ENCODE measurements at places on chromosomes 13 and 19.

GRCh38 chr13:91045351-91046034 lies 302.0 kb upstream of the MIR17HG start:
- peak; percentile 52 for DNase-seq

DNA sequence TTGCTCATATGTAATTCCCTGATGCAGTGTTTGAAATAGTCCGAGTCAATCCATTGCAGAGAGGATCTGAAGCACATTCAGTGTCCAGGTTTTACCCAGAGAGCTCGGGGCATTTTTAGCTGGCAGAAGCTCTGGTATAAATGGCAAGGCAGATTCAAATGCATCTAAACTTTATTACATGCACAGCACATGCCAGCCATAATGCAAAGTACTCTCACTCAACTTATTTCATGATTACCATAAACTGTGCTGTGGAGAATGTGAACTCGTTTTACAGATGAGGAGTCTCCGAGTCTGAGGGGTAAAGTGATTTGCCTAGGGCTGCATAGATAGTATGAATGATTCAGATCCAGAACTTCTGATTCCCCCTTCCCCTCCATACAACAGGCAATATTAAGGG lies 13.5 kb upstream of the CBY2 start:
- no peak for DNase-seq

DNA sequence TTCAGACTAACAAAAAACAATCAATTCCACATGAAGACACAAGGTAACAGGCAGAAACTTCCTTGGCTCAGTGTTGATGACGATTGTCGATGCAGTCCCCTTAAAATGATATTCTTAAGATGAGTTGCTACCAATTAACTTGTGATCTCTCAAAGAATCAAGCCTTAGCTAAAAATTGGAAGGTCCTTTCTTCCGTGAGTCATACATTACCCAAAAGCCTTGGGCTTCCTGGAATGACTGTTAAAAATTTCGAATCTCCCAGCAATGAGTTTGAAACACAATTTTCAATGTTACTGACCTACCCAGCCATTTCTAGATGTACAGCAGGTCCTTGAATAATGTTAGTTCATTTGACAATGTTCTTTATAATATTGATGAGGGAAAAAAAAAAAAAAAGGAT lies 28.0 kb upstream of the RB1 start:
- no peak for DNase-seq

- no peak for DNase-seq
These were observed 324.5 kb upstream of the NBEA start for GRCh38 chr13:34617473-34618083.

DNA sequence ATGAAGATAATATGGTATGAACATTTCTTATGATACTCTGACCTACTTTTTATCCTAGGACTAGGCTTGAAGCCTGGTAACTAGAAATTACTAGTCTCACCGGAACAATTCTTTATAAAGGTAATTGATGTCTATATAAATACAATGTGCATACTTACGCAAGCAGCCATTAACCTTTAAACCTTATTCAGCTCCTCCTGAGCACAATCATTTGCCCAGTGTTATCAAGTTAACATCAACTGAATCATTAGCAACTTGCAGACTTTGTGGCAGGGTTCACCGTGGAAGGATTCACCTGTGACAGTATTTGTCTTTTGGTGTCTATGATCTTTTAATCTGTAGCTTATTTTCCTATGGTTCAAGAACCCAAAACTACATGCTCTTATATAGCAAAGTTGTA lies 508.6 kb upstream of the KLHL1 start:
- DNase-seq: no peak

GRCh38 chr13:48660361-48661076 lies 6.8 kb downstream of the CYSLTR2 start:
- peak; percentile 83 for DNase-seq

DNA sequence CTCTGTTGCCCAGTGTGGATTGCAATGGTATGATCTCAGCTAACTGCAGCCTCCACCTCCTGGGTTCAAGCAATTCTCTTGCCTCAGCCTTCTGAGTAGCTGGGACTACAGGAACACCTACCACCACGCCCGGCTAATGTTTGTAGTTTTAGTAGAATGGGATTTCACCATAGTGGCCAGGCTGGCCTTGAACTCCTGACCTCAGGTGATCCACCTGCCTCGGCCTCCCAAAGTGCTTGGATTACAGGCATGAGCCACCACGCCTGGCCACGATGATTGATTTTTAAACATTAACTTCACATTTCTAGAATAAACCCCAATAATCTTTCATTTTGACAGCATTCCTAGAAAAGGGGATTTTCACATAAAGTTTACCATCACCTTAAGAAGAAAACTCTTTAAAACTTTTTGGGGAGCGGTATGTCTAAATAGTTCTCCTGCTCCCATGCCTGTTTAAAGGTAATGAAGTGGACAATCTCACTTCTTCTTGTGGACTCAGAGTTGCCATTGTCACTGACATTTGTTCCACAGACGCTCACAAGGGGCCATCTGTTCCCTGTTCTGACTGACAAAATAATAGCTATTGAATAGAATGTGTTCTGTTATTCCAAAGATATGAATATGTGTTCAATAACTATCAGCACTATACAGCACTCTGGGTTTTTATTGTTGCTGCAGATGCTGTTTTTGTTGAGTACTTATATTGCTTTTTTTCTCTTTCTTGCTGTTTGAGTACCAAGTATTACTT lies 66.1 kb upstream of the C1QTNF9B start:
- no peak for DNase-seq

DNA sequence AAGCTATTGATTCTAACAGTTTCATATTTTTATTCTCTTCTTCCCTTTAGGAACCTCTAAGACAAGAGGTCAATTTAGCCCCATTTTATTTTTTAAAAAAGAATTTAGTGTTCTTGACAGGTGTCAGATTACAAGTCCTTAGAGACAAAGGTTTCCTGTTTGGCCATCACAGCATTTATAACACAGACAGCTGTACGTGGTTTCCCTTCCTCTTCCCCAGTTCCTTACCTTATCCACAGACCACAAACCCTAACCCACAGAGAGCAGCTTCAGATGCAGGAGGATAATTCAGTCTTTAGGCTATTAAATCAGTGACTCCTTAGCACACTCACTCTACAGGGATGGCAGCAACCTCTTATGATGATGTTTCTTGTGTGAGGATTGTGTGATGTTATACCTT lies 1210.1 kb downstream of the DIAPH3 start:
- peak; percentile 83 for DNase-seq

DNA sequence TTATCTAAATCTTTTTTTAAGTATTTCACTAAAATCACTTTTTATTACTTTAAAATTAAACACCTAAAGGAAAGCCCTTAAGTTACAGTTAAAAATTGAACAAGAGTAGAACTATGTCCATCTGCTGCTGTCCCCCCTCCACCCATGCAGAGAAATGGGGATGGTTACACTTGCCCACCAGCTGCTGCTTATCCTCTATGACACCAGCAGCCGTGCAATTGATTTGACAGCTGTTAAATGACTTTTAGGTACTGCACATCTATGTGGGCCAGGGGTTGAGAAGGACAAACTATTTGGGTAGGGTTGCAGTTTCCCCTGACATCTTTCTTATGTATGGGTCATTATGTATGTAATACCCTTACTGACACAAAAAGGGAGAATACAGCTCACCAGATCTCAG lies 77.2 kb downstream of the TBC1D4 start:
- DNase-seq: no peak

- DNase-seq: no peak
These were observed 37.9 kb downstream of the N4BP2L1 start for GRCh38 chr13:32390048-32390447.

DNA sequence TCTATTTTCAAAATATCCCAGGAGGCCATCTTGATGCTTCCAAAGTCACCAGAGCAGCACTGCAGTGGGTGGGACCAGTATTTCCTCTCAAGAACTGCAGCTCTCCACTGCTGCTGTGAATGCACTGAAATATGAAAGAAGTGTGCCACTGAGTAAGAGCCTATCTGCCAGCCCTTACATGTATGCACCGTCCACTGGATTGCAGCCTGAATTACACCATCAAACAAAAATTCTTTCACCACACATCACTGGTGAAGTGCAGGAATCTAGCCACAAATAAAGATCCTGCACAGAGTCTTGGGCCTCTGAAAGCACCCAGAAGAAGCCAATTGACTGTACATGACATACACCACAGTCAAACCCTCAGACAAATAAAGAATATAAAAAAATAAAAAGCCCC lies 249.0 kb downstream of the LHFPL6 start:
- DNase-seq: no peak

- peak; percentile 47 for DNase-seq
These were observed 12.9 kb downstream of the NHLRC3 start for GRCh38 chr13:39051157-39051556.
